ENCODE measurements at places on chromosomes 16 and 17.
A peak's percentile ranks its signal among the peaks of the same experiment; 100 is the strongest.

- peak; percentile 24 for DNase-seq
Observed at GRCh38 chr16:56869513-56870275, 4.7 kb downstream of the SLC12A3 start.

DNA sequence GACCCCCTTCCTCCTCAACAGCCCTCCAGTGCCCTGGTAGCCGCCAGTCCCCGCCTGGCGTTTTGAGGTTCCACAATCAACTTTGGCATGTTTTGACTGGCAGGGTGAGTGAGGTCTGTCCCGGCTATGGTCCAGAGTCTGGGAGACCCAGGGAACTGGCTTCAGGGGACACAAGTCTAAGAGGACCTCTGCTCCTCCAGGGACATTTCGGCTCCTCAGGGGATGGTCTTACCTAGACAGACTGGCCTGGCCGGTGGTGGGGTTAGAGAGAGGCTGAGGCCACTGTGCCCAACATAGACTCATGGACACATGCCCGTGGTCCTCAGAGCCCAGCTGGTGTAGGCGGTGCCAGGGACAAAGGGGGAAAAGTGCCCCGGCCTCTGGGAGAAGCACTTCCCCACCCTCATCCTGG lies 2.2 kb downstream of the TMC8 start:
- DNase-seq: no peak

DNA sequence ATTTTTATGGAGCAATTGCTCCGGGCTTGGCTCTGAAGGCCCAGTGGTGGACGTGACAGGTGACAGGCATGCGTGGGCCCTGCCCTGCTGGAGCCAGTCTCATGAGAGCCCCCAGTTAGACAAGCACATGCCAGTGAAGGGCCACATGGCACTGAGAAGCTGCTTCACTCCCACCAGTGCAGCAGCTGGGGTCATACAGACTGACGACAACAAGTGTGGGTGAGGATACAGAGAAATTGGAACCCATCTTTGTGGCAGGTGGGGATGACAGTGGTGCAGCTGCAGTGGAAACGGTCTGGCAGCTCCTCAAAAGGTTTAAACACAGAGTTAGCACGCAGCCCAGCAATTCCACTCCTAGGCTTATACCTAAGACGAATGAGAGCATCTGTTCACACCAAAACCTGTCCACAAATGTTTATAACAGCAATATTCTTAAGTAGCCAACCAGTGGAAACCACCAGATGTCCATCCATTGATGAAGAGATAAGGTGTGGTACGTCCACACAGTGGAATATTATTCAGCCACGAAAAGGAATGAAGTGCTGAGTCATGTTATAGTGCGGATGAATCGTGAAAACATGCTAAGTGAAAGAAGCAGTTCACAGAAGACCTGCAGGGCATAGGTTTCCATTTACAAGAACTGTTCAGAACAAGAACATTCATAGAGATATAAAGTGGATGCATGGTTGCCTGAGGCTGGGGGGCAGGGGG lies 12.5 kb upstream of the CIBAR2 start:
- DNase-seq: no peak

GRCh38 chr17:50145532-50146229 lies 4.8 kb downstream of the PPP1R9B start:
- no peak for DNase-seq

GRCh38 chr17:80005360-80006338 lies 30.0 kb downstream of the TBC1D16 start:
- DNase-seq: no peak

GRCh38 chr17:29051731-29052130 lies 8.8 kb downstream of the PIPOX start:
- no peak for DNase-seq

DNA sequence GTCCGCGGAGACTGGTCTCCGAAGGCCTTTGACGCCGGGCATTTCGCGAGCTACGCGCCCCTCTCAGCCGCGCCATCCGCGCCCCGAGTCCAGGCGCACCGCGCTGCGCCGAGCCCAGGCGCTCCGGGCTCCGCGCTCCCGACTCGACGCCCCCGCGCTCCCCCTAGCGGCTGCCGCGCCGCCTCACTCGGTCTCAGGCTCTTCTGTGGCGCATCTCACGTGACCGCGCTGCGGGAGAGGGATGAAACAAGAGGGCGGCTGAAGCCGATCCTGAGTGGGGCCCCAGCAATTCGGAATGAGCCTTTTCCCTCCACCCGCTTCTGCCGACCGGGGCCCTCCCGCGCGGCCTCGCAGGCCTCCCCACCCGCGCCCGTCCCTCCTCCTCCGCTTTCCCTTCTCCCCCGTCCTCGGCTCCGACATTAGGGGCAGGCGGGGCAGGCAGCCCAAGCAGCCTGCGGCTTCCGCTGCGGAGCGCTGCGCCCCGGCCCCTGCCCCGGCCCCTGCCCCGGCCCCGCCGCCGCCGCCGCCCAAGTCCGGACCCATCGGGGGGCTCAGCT lies 42.5 kb upstream of the AMZ2 start:
- peak; percentile 77 for DNase-seq

- DNase-seq: no peak
Observed at GRCh38 chr17:9138161-9138717, 116.9 kb downstream of the NTN1 start.

GRCh38 chr16:86354641-86355513 lies 155.4 kb upstream of the FOXF1 start:
- DNase-seq: peak; percentile 75

GRCh38 chr17:70017112-70017511 lies 57.9 kb upstream of the KCNJ16 start:
- no peak for DNase-seq

DNA sequence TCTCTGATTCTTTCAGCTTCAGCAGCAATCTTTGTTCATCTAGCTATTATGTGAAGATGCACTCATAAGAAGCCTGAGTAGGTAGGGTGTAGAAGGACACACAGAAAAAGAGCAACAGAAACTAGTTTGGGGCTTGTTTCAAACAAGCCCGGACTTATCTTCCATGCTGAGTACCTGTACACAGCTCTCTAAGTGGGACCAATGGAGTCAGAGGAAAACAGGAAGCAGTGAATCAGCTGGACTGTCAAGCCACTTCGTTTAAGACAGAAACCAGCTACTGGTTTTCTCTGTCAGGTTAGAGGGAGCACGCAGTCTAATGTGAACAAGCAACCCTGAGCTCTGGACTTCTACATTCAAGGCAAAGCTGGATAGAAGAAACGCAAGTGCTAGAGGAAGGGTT lies 16.0 kb downstream of the MAP2K6 start:
- DNase-seq: no peak

DNA sequence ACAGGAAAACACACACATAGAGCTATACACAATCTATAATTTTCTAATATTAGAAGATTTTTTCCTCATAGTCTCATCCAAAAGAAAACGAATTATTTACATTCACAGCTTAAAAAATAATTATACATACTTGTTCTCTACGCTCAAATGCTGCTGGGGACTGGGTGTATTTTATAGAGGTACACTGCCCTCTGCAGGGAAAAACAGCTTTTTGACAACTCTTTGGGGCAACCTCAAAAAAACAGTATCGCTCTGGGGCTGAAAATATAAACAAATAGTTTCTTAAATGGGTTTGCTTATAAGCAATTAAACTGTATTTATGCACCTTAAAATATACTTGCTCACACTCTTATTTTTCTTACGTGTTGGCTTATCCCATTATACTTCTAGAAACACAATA lies 261.8 kb upstream of the PSMD7 start:
- no peak for DNase-seq

DNA sequence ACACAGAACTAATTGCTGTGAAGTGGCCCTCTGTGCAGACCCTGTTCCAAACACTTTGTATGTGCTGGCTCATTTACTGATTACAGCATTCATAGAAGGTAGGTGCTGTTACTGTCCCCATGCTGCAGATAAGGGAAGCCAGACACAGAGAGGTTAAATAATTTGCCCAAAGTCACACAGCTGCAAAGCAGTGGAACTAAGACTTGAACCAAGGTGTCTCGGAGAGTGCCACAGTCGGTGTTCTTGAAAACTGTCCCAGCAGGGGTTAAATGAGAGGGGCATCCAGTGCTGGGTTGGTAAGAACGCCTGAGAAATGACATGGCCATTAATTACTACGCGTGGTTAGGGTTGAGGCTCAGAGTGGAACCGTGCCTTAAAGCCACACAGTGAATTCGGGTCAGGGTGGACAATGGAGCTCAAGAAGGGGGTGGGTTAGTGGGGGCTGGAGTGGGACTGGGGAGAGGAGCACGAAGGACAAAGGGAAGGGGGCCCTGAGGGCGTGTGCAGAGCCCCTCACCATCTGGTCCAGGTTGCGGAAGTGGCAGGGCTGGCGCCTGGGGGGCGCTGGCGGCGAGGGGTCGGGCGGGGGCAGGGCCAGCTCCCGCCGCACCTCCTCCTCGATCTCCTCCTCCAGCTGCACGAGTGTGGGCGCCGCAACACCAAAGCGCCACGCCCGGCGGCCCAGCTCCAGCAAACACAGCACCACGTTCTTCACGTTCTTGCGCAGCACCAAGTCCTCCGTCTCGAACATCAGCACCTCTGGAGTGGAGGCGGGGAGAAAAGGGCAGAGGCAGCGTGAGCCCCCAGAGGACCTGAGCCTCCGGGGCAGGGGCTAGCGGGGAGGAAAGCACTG lies 3.3 kb downstream of the GAS2L2 start:
- no peak for DNase-seq

- DNase-seq: no peak
Observed at GRCh38 chr17:73492821-73493814, 151.1 kb downstream of the SDK2 start.

DNA sequence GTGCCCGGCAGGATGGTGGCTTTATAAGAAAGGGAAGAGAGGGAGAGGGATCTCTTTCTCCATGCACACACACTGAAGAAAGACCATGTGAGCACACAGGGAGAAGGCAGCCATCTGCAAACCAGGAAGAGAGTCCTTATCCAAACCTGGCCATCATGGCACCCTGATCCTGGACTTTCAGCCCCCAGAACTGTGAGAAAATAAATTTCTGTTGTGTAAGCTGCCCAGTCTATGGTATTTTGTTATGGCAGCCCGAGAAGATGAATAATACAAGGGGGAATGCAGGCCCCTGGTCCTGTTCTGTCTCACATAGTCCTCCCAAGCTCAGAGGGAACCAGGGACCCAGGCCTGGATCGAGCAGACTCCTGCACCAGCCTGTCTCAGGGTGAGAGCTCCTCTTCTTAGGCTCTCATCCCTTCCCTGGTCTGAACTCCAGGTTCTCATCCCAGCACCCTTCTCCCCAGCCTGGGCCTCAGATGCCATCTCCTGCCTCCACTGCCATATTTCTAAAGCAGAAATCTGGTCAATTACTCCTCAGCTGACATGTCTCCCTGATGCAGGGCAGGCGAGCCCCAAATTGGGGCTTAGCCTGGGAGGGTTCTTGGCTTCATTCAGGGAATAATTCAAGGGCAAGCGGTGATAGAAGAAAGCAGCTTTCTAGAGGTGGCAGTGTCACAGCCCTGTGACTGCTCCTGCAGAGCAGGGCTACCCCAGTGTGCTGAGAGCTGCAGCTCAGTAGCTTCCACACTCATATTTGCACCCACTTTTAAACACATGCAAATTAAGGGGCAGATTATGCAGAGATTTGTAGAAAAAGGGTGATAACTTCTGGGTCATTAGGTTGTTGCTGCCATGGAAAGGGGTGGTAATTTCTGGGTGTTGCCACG lies 28.8 kb downstream of the IGFBP4 start:
- DNase-seq: no peak

DNA sequence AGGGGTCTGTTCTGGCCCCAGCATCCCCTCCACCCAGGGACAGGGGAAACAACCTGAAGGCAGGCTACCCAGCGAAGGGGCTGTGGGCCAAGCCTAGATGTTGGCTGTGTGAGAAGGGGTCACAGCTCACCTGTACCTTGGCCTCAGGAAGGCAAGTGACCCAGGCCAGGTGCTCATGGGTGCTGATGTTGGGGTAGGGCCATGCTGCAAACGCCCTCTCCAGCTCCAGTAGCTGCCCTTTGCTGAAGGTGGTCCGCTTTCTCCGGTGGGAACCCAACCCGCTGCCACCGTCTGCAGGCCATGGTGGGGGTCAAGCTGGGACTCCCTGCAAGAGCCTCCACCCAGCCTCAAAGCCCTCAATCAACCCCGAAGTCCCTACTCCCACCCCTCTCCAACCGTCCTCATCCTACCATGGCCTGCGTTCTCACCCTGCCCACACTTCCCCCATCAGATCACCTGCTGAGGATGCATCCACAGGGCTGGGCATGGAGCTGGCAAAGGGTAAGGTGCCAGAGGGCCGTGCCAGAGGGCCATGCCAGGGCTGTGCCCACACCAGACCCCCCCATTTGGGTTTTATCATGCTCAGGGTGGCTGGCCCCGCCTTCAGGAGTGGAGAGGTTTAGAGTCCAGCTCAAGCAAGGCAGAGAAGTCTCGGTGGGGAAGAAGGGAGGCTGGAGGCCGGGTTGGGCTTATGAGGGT lies at the start of gene SEBOX:
Gene SEBOX, minus strand, starts transcription at position 535 of the 699 bp plus-strand sequence. Its CDS starts 48 bp downstream, at position 487.
- no peak for DNase-seq

- peak; percentile 11 for DNase-seq
Observed at GRCh38 chr16:24729951-24730815, 732 bp downstream of the TNRC6A start.

DNA sequence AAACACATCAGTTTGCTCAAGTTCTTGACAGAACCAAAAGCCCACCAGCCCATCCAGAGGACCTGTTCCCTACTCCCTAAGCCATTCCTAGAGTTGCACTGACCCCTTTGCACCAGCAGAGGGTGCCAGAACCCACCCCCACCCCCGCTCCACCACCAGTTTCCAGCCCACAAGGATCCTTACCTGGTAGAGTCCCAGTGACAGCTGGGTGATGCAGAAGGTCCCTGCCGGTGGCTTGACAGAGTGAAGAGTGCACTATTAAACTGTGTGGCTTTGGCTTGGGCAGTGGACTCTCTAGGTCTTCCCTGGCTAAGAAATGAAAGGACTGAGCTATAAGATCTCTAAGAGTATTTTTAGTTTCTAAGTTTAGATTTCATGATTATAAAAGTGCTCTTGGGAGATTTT lies 73.3 kb upstream of the MTMR4 start:
- no peak for DNase-seq

- DNase-seq: no peak
Observed at GRCh38 chr17:80596760-80597608, 52.3 kb downstream of the RPTOR start.

DNA sequence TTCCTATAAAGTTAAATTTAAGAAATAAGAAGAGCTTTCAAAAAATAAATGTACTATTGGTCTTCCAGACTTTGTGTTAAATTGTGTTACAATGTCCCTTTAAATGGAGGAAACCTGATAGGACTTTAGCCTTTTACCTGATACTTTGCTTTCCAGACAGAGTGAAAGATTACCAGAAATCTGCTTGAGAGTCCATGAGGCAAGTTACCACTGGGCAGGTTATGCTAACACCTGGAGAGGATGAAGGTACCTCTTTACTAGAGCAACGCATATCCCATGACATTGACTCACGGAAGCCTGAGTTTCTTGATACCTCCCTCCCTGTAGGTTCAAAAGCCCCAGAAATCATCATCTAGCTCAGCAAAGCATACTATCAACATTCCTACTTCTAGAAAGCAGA lies 143.9 kb upstream of the C17orf78 start:
- DNase-seq: no peak

- DNase-seq: no peak
Observed at GRCh38 chr16:80122115-80122514, 418.7 kb upstream of the DYNLRB2 start.

Data from NCI-H226 (cell line).